ENCODE measurements at places on chromosomes 12 and 14.

- DNase-seq: no peak
These were observed 7.3 kb upstream of the C12orf50 start for GRCh38 chr12:88036353-88036965.

DNA sequence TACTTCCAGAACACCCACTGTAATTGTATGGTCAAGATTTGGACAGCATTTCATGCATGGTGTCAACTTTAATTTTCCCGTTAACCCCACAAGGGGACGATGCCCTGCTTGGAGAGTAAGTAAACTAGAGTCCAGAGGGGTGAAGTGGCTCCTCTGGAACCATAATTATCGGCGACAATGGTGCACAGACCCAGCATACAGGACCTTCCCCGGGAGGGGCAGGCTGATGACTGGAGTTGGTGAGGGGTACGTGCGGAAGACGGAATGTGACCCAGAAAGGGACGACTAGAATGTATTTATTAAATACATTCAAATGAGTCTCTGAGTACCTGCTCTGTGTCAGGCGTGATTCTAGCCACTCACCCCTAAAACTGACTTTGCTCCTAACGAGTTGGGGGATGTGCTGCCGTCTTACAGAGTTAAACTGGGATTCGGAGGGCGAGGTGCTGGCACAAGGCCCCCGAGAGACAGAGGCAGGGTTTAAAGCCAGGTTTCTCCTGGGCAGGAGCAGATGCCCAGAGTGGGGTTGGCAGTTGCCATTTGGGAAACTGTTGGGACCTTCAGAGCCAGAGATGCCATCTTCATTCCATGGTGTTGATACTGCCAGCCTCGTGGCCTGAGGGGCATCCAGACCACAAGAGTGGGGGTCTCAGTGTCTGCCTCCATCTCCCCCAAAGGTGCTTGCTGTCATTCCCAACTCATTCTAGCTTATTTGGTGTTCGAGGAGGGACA, 10.9 kb downstream of the RTL1 start:
- no peak for DNase-seq

- DNase-seq: no peak
These were observed 40.0 kb downstream of the FBRSL1 start for GRCh38 chr12:132529906-132530305.

DNA sequence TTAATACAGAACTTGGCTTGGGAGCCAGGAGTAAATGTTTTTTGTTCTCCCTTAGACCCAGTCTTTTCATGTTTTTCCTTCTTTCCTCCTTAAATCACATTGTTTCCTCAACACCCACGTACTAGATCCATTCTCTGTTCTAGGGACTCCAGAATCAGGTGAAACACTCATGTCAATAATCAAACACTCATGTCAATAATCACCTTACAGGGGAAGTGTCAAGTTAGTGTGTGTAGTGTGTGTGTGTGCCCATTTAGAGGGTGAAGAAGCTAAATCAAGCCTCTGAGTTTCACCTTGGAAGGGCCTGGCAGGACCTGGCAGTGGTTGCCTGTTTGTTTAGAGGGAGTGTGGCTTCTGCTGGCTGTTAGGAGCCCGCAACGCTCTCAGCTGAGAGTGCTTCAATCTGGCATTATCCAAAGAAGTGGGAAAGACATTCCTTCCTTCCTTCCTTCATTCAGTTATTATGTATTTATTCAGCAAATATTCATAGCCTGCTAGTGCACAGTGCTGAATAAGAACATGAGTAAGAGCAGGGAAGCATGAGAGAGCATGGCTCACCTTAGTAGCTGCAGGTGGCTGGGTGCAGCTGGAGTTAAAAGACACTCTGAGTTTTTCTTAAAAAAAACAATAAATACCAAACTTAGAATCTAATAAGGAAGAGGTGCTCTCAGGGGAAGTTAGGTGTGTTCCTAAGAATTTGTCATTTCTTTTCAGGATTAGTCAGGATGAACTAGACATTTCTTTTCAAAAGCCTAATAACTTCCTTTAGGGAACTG, 17.6 kb upstream of the EID3 start:
- DNase-seq: no peak

GRCh38 chr12:28780096-28780495, 369.0 kb upstream of the FAR2 start:
- no peak for DNase-seq

DNA sequence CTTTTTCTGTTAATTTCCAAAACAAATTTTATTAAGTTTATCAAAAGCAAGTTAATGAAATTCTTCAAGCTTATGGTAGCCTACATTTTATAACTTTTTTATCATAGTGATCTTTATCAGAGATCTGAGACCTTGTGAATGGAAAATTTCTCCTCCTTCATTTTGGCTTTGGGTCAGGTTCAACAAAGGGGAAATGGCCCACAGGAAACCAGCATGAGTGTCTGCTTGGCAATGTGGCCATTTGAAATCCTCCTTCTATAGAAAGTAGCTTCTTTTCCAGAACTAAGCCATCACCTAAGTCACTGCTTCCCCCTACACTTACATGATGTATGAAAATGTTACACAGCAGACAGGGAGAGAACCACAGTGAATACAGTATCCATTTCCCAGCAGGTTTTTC, 1.6 kb downstream of the RHOJ start:
- no peak for DNase-seq

- DNase-seq: no peak
These were observed 70.7 kb downstream of the CMKLR1 start for GRCh38 chr12:108268397-108268796.

All from stimulated activated CD4-positive, alpha-beta T cell treated with anti-CD3 and anti-CD28 coated beads, Interleukin-1b, Interleukin-23, amount 100 ng/mL, for 1 hour (primary cell).